ENCODE measurements at places on chromosomes 5 and 9.

GRCh38 chr5:95948631-95949030 lies 13.0 kb downstream of the ELL2 start:
- no peak for DNase-seq

DNA sequence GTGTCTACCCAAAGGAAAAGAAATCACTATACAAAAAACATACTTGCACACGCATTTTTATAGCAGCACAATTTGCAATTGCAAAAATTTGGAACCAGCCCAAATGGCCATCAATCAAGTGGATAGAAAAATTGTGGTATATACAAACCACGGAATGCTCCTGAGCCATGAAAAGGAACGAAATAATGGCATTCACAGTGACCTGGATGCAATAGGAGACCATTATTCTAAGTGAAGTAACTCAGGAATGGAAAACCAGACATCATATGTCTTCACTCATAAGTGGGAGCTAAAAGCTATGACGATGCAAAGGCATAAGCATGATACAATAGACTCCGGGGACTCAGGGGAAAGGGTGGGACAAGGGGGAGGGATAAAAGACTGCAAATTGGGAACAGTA lies 78.4 kb downstream of the ENC1 start:
- no peak for DNase-seq

GRCh38 chr9:74526215-74526614 lies 29.1 kb downstream of the RORB start:
- DNase-seq, result no peak

DNA sequence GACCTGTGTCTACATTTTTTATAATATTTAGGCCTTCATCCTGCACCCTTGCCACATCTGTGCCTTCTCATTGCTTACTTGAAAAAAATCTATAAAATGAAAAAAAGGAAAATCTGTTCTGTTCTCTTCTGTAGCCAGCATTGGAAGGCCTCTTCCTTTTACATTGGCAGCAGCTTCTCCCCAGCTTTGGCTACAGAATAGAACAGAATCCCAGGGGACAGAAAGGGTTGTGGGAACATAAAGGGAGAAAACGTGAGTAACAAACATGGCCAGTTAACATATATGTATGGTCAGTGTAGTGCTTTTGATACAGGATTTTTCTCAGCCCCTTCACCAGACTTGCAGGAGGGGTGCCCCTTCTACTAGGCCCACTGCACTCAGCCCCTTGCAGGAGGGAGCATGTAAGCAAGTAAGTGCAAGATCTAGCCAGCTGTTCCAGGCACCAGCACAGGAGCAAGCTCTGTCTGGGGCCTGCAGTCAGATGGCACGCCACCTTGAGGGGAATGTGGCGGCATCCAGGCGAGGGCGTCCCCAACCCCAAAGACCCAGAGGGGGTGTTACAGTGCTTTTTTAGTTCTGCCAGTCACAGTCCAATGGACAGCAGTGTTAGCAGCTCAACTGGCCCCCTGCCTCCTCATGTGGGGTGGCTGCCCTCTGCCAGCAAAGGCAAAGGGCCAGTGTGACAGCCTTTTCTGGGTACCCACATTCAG lies 330.5 kb upstream of the ZNF462 start:
- DNase-seq, result no peak

- DNase-seq, result no peak
Observed at GRCh38 chr5:158392753-158393152, 533.8 kb upstream of the CLINT1 start.

DNA sequence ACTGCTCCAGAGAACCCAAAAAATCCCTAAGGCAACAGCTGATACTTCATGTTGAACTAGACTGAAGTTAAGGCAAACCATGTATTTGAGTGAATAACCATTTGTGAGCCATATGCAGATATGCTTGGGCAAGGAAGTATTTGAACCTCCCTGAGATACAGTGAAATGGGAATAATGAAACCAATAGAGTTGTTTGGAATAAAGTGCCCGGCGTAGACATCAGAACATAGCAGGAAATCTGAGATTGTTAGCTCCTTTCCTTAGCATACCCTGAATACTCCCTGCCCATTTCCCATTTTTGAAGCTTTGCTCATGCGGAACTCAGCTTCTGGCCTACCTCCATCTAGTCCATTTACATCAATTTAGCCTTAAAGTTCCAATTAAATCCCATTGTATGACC lies 611.9 kb downstream of the EFNA5 start:
- no peak for DNase-seq
